ENCODE measurements at places on chromosomes 5 and 9.

GRCh38 chr9:2616692-2617377 is 4.8 kb upstream of the VLDLR start:
- no peak for DNase-seq

GRCh38 chr9:27195191-27195590 is 86.2 kb downstream of the TEK start:
- no peak for DNase-seq

- no peak for DNase-seq
Observed at GRCh38 chr5:177526191-177526590, 9.4 kb upstream of the DDX41 start.

GRCh38 chr5:104556957-104557356 is 994.4 kb upstream of the NUDT12 start:
- no peak for DNase-seq

DNA sequence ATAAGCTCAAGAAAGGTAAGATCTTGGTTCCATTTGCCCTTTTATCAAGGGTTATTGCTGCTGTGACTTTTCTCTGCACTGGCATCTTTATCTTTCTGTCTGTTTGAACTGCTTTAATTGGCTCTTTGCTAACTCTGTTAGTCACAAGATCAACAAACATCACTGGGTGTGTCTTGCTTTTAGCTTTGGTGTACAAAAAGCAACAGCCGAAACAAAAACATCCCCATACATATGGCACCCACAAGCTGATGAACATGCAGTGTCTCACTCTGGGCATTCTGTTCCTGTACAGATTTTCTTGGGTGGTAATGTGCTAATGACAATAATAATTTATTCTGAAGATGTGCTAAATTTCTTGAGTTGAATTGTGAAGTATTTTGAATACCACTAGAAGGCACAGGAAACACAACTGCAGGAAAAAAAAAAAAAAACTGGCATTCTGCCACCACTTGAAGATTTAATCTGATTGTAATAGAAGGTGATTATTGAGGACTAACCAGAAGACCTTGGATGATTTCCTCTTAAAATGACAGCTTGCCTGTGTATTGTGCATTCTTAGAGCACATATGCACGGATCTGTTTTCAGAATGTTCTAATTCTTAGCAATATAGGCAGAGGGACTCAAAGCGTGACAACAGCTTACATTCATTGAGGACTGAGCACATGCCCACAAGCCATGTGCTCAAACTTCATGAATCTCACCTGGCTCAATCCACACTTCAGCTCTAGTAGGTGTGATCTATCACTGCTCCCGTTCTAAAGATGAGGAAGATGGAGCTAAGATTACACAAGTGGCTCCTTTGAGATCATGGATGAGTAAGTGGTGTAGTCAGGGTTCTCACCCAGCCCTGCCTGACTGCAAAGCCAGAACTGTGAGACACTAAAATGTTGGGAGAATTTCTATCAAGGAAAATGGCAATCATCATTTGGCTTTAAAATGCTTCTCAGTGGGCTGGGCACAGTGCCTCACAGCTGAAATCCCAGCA is 96.4 kb downstream of the EBF1 start:
- no peak for DNase-seq

DNA sequence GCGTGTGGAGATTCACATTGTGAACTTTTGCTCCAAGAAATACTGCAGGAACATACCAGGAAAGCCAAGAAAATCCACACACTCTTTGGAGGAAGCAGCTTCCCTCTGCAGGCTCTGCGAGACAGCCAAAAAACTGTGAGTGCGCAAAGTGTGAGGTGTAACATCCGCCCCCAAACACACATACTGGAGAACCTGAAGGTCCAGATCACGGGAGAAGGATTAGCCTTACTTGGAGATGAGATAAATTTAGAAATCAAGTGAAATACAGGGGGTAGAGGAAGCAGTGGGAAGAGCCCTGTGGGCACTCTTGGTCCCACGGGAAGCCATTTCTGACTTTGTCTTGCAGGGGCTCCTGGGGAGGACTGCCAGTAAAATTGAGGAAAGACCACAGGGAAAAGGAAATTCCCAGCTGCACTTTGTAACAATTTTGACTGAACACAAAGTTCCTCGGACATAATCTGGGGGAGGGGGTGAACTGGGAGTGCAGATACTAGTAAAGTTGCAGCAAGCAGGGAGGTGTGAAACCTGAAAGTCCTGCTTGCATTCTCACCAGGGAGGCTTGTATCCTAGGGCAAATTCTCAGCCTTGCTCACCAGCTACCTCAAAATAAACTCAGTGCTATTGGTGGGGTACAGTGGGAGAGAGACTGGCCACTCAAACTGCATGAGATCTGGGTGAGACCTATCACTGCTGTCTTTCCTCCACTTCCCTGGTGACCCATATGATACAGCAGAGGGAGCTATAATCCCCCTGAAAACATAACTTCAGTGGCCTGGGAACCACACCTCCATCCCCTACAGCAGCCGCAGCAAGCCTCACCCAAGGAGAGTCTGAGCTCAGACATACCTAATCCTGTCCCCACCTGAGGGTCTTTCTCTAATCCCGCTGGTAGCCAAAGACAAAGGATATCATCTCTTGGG is 109.1 kb downstream of the ALDH1A1 start:
- DNase-seq: no peak
